CD4-positive, alpha-beta memory T cell (primary cell): ENCODE measurements at places on chromosomes 2 and 18.

DNA sequence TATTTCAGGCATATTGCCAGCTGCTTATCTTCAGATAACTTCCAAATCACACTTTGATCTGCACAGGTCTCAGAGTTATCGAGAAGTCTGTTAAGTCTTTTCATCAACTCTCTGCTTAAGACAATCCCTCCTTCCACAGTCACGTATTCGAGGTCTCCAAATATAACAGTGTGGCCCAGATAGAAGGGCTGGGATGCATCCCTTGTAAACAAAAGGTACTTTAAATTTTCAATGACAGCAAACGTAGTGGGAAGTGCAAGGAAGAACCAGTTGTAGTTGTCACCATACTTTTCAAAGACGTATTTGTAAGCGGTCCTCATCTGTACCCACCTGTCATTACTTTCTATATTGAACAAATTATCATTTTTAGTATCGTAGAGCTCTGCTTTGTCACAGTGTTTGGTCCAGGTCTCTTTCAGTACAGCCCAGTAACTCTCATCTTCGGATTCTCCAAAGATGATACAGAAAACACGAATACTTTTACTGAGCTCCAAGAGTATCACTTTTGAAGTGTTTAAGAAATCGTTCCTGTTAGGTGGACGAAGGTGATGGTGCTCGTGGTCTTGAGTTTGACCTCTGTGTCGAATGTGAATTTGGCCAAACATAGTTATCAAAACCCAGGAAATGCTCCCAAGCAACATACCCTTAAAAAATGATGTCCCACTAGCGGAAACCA, 445 bp downstream of the C1GALT1C1L start:
- H3K4me3 ChIP-seq, result no peak overlapping the region
- no peaks in the 10 kb centered on the region for H3K4me1 ChIP-seq
- H3K27me3 ChIP-seq, result no peaks in the 10 kb centered on the region
- no peaks in the 10 kb centered on the region for H3K36me3 ChIP-seq

- H3K27ac ChIP-seq, result no peak overlapping the region
- no peaks in the 10 kb centered on the region for H3K27me3 ChIP-seq
- peaks cover 3% of the 10 kb centered on the region for H3K4me1 ChIP-seq
- no peaks in the 10 kb centered on the region for H3K36me3 ChIP-seq
- no peak overlapping the region for H3K4me3 ChIP-seq
- no peak for DNase-seq
These were observed 709.2 kb upstream of the ID2 start for GRCh38 chr2:7972670-7973069.

- no peaks in the 10 kb centered on the region for H3K27me3 ChIP-seq
- no peak overlapping the region for H3K4me3 ChIP-seq
- DNase-seq, result no peak
- H3K36me3 ChIP-seq, result no peaks in the 10 kb centered on the region
- no peaks in the 10 kb centered on the region for H3K4me1 ChIP-seq
- H3K27ac ChIP-seq, result no peak overlapping the region
These were observed 26.7 kb downstream of the FBLN7 start for GRCh38 chr2:112164876-112165275.

- no peaks in the 10 kb centered on the region for H3K4me1 ChIP-seq
- no peak overlapping the region for H3K4me3 ChIP-seq
- no peak overlapping the region for H3K27ac ChIP-seq
- H3K36me3 ChIP-seq, result no peaks in the 10 kb centered on the region
These were observed 7.2 kb upstream of the RAB12 start for GRCh38 chr18:8602040-8602439.

- no peaks in the 10 kb centered on the region for H3K36me3 ChIP-seq
- DNase-seq, result no peak
- no peak overlapping the region for H3K4me3 ChIP-seq
- no peak overlapping the region for H3K27ac ChIP-seq
- H3K4me1 ChIP-seq, result peaks cover 9% of the 10 kb centered on the region
- H3K27me3 ChIP-seq, result no peaks in the 10 kb centered on the region
These were observed 93.2 kb downstream of the PDCL3 start for GRCh38 chr2:100655936-100656534.

GRCh38 chr2:108301558-108301957, 12.9 kb downstream of the SULT1C2 start:
- no peaks in the 10 kb centered on the region for H3K4me1 ChIP-seq
- no peaks in the 10 kb centered on the region for H3K27me3 ChIP-seq
- DNase-seq, result no peak
- H3K36me3 ChIP-seq, result no peaks in the 10 kb centered on the region

DNA sequence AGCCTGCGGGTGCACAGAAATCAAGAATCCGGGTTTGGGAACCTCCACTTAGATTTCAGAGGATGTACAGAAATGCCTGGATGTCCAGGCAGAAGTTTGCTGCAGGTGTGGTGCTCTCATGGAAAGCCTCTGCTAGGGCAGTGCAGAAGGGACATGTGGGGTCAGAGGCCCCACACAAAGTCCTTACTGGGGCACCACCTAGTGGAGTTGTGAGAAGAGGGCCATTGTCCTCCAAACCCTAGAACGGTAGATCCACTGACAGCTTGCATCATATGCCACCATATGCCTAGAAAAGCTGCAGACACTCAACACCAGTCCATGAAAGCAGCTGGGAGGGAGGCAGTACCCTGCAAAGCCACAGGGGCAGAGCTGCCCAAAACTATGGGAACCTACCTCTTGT, 833.0 kb downstream of the TMEM182 start:
- no peak overlapping the region for H3K27ac ChIP-seq
- H3K4me1 ChIP-seq, result no peaks in the 10 kb centered on the region
- no peak for DNase-seq
- H3K27me3 ChIP-seq, result no peaks in the 10 kb centered on the region

DNA sequence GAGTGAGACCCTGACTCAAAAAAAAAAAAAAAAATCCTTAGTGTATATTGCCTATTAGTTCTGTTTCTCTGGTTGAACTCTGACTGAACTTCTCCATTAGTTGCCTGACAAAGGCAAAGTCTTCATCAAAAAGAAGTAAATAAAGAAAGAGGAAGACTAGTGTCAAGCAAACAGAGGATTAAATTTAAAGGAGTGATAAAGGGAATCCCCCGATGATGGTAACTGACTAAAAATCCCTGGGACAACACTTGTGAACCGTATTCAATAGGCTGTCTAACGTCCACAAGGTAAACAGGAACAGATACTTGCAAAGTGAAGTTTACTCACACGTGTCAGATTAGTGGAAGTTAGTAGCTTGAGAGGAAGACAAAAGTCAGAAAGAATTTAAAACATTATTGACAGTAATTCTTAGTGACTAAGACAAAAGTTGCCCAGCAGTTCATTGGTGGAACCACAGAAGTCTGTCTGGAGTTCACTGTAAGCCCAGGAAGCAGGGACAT, 26.2 kb upstream of the SPOPL start:
- H3K27ac ChIP-seq, result no peak overlapping the region
- H3K36me3 ChIP-seq, result no peaks in the 10 kb centered on the region
- H3K27me3 ChIP-seq, result no peaks in the 10 kb centered on the region

DNA sequence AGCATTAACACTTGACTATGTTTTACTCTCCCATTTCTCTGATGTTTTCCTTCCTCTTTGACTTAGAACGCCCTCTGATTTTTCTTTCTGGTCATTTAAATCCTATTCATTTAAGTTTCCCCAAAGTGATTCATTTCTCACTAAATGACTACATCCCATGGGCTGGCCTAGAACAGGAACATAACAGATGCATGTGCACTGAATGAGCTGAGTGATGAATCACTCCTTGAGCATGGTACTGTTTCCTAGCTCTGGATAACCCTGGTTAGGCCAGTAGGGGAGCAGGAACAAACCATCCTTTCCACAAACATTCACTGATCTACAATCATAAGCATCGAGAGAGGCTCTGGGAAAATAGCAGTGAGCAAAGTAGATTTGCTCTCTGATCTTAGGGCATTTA, 221.9 kb upstream of the SETBP1 start:
- H3K27me3 ChIP-seq, result no peaks in the 10 kb centered on the region
- H3K27ac ChIP-seq, result no peak overlapping the region
- H3K36me3 ChIP-seq, result no peaks in the 10 kb centered on the region
- no peaks in the 10 kb centered on the region for H3K4me1 ChIP-seq
- DNase-seq, result no peak
